ENCODE measurements at places on chromosomes 1 and 21.

DNA sequence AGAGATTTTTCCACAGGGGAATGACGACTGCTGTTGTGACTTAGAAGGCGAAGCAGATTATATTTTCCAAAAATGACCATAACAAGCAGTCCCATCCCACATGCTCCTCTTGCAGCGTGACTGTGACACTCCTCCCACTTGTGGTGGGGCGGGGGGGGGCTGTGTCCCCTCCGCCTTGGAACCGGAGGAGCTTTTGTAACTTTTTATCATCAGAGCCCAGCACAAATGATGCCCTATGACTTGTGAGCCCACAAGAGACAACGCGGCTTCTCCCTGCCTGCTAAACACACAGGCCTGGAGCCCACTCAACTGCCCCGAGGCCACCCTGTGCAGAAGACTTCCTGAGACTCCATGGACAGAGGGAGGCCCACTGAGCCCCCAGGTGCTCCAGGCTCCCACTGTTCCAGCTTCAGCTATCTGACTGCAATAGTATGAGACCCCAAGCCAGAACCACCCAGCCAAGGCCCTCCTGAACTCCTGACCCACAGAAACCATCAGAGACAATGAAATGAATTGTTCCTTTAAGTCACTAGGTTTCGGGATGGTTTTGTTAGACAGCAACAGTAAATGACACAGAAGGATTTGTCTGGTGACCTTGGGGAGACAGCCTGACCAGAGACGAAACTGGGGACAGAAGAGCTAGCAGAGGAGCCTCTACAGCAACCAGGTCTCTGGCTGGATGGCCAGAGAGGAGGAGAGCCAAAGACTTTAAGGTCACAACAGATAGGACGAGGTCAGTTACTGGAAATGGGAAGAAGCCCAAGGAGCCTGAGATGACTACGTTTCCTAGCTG, 58.8 kb downstream of the CAPZB start:
- no peak for DNase-seq

GRCh38 chr1:93619507-93620171, 62.0 kb downstream of the BCAR3 start:
- no peak for DNase-seq

GRCh38 chr21:26169611-26170470, 729 bp downstream of the APP start:
- peak; percentile 43 for DNase-seq

DNA sequence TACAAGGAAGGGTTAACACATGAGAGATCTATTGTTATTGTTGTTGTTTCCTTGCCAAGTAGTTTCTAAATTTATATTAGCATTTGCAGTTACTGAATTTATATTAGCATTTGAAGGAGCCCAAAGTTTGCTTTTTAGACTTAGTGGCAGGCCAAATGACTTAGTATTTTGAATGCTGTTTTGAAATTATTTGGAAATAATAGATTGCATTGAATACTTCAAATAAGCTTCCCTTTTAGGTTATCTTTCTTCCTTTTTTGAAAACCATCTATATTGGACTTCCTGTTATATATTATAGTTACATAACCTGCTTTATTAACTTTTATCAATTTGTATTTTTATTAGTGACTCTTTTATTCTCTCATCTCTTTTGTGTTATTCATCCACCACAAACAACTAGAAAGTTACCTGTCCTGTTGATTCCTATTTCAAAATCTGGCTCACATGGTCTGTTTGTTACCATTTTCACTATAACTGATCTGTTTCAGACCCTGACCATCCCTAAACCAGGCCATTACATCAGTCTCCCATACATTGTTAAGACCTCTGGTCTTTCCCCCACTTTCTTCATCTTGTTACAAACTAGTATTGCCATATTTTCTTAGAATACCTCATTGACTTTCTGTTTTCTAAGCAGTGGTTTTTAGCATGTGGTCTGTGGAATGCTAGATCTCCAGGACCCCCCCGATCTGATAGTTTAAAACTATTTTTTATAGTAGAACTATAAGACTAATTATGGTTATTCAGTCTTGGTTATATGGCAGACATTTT, 185.2 kb downstream of the RASAL2 start:
- no peak for DNase-seq

DNA sequence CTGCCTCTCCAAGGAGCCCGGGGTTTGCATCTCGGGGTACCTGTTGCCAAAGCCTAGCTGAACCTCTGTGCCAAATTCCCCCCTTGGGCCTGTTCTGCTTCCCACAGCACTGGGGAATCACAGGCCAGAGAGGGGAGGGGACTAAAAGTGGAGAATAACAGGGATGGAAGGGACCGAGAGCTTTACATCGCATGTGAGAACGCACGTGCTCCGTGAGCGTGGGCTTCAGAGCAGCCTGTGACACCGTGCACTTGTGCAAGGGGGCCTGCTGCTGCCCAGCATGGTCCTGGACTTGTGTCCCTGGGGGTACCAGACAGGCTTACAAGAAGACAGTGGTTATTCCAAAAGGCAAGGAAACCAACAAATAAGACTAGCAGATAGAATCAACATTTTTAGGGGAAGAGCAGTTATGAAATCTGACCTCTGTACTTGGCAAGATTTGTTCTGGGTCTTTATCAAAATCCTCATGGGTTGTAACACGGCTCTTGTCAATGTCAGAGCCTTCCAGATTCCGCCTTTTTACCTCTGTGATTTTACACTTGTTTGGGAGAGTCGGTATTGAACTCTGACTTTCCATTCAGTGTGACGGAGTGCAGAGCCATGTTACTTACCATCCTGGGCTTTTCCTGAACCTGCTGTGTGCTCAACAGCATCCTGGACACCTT, 36.2 kb upstream of the TNFRSF1B start:
- DNase-seq, result no peak

DNA sequence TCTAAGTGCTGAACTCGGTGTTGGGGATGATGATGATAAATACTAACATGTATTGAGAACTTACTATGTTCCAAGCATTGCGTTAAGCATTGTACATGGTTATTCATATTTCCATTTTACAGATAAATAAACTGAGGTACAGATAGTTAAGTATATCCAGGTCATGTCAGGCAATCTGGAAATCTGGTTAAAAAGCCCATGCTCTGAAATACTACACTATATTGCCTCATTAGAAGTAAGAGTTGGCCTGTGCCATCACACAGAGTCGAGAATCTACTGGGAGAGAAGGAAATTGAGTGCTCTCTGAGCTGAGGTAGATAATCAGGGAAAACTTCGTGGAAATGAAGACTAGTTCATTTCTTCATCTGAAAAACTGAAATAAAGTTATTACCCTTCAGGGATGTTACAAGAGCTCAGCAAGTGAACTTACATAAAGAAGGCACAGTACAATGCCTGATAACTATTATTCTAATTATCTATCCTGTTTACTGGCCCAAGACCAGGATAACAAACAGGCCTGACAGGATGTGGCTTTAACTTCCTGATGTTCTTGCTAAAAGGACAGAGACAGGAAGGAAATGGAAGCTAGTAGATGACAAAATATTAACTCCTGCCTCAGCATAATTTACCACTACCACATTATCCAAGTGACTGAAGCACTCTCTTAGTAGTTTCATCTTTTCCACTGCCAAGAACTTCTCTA, 85.6 kb downstream of the EPS15 start:
- no peak for DNase-seq

GRCh38 chr1:67213164-67213563, 46.9 kb downstream of the IL23R start:
- DNase-seq, result no peak

- no peak for DNase-seq
Observed at GRCh38 chr1:178034676-178035075, 59.2 kb upstream of the RASAL2 start.

DNA sequence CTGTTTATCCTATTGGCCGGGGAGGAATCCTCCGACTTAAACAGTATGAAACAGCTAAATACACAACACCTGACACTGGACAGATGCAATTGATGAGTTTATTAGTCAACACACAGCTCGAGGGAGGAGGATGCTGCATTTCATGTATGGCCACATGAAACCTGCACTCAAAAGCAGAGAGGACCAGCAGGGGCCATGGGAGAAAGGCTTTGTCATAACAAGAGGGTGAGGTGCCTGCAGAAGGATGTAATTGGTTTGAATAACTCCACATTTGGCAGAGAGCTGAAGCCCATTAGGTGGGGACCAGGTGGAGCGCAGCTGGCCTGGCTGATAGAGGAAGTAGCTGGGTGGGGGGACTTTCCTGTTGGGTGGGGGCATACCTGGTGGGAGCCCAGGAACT, 599.1 kb downstream of the PTPRU start:
- no peak for DNase-seq

GRCh38 chr1:235739124-235739523, 89.5 kb upstream of the GNG4 start:
- no peak for DNase-seq

DNA sequence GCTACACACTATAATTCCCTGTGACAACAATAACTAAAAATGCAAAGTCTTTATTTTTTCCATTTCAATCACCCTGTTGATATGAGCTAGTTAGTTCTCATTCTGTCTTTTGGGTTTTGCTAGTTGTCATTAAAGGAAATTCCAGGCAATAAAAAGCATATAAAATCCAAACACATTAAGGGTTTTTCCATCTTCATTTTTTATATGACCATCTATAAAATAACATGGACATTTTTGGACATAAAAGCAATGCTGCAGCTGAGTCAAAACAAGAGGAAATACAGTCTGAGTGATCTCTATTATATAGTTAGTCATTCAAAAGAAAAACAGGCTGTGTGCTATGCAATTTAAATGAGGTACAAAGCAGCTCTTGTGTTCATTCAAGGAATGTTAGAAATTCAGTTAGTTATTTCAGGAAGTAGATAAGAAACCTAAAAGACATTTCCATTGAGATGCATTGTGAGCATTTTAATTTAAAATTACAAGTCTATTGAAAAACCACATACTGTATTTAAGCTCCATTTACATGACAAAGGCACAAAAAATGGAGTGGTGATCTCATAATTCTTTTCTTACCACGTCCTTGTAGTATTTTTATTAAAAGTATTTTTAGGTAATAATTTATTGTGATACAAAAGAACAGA, 67.3 kb upstream of the BCL10 start:
- DNase-seq, result no peak

DNA sequence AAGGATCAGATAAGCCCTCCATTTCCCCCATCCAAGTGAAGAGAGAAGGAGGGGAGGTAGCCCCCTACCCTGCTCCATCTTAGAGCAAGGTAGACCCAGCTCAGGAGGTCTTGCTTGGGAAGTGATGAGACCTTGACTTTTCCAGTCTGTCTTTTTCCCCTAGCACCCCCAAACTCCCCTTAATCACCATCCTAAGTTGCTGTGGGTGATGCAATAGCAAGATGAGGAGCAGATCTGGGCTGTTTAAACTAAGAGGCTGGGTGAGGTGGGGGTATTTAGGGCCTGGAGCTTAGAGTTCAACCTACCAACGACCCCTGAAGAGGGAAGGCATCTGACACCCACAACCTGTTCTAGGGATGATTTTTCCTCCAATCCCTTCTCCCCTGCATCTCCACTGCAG, 1.7 kb downstream of the ATP1A2 start:
- DNase-seq, result no peak

- no peak for DNase-seq
Observed at GRCh38 chr1:188023206-188023605, 1194.5 kb downstream of the PLA2G4A start.

DNA sequence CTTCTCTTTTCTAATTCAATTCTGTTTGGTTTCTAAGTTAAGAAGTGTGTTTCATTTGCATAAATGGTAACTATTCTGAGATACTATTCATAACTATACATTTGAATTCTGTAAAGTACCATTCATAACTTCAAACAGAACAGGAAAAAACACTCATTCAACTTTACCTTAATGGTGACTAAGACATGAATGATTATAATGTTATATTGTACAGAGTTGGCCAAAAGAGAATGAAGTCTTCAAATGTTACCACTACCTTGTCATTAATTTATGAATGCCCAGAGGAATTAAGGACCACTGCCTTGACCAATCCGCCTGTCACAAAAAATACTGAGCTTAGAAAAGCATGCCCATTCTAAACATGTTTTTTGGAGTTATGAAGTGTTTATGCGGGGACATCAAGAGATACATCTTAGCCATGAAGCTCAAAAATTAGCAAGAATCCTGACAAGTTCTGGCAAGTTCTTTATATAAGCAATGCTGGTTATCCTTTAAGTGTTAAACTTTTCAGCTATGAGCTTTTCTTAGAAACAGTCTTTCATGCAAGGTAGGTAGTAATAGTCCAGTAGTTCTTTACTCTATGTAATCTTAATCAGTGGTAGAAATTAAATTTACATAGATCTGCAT, 7.9 kb downstream of the WASF2 start:
- no peak for DNase-seq

DNA sequence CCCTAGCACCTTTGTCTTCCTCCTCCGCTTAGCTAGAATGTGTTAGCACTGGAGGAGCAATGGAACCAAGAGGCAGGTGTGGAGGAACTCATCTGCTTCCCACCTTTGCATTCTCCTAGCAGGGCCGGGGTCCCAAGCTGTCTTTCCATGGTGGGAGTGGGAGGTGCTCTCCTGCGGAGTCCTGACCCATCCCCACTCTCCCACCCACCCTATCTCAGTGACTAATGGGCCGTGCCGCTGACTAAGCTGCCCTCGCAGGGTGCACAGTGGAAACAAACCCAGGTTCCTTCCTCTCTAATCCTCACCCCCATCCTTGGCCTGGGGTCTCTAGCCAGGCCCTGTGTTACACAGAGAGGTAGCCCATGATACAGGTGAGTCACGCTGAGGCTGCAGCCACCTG, 177.5 kb downstream of the HIVEP3 start:
- DNase-seq, result no peak

GRCh38 chr1:41447995-41448770, 36.3 kb downstream of the EDN2 start:
- no peak for DNase-seq
